ENCODE measurements at places on chromosomes 11 and 22. TPM values are rescaled to one million over a fixed set of nuclear protein-coding genes. Genes with fewer than 3 reads are reported as not detected.

DNA sequence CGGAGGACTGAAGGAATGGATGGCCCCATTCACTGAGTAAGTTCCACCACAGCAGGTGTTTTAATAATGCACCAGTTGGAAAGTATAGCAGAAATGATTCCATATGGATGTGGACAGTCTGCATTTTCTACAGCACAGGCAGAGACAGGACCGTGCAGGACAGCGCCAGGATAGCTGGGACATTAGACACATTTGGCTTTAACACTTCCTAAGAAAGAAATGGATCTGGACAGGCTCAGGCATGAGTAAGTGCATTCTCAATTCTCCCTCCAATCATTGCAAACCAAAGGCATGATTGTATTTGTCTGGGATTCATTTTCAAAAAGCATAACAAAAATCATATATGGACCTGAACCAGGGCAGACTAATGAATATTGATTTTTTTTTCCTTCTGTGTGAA lies 233.0 kb upstream of the POU2AF2 start:
- DNase-seq: no peak

GRCh38 chr22:44698531-44699421 lies 3.2 kb upstream of the PRR5 start:
- no peak for DNase-seq

GRCh38 chr11:17556999-17557398 lies 9.9 kb downstream of the OTOG start:
- DNase-seq: no peak

DNA sequence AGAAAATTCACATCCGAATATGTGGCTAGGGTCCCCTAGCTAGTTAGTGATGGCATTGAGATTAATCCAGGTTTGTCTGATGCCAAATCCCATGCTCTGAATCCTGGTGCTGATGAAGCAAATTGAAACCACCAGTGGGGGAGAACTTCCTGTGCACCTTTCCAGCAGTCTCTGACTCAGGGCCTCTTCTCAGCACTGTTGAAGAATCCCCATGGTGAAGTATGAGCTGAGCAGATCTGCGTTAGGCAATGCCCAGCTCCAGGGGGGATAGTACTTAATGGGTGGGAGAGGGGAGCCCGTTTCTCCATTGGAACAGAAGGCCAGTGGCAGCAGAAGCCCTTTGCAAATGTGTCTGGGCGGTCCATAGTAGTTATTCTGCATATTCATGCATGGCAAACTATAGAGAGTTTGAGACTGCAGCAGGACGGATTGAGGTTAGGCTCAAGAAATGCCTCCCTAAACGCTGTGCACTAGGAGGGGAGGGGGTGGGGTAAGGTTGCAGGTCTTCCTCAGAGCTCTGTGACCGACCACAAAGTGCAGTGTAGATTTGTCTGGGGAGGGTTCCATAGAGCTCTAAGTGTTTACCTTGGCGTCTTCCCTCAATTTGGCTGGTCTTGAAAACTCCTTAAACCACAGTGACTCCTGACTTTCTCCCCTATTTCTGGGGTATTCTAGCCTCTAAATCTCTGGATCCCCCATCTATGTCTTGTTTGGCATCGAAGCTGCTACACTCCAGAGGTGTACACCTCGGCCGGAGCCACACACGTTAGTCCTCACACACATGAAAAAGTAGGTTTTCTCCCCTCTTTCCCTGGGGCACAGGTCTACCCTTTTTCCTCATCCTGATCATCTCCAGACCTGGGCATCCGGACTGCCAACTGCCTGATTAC lies 4.8 kb downstream of the POU2F3 start:
- no peak for DNase-seq

DNA sequence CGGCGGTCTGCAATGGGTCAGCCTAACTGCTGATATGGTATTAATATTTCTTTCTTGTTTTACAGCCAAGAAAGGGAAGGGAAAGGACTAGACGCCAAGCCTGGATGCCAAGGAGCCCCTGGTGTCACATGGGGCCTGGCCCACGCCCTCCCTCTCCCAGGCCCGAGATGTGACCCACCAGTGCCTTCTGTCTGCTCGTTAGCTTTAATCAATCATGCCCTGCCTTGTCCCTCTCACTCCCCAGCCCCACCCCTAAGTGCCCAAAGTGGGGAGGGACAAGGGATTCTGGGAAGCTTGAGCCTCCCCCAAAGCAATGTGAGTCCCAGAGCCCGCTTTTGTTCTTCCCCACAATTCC lies 1.9 kb downstream of the MDK start:
- DNase-seq: no peak

DNA sequence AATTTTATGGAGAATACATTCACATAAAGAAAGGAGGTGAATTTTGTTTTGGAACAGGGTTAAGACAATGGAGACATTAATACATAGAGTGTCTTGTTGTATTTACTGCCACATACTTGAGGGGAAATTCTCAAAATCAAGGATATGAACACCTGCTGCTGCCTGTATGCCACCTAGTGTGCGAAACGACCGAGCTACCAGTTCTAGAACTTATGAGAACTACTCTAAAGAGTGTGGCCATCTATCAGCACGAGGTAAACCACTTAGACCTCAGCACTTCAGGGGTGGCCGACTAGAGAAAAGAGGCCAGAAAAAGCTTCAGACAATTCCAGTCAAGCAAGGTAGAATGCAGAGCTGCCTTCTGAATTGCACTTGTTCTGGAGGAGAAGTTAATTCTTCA lies 1.5 kb upstream of the AGBL2 start:
- no peak for DNase-seq

DNA sequence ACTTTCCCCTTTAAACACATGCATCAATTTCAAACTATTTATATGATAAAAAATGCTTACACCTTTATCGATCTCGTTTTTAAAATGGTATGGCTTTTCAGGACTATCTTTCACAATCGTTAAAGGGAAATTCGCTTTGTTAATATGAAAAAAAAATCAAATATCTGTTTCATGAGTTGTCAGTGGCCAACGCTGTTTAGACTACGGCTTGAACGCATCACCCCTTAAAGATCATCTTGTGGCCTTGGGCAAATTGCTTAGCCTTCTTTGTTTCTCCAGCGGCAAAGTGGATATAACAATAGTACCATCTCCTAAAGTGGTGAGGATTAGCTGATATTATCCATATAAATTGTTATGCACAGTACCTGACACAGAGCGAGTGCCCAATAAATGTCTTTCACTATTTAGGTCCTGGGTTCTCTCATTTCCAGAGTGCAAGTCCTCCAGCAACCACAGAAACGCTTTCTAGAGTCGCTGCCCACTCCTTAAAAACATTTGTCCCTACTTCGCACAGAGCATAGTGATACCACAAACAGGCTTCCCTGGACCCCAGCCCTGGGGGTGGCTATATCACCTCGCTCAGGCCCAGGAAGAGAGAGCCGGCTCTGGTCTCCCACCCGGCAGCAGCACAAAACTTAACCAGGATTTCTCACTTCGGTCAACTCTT lies 904 bp downstream of the SLC35F2 start:
- no peak for DNase-seq

DNA sequence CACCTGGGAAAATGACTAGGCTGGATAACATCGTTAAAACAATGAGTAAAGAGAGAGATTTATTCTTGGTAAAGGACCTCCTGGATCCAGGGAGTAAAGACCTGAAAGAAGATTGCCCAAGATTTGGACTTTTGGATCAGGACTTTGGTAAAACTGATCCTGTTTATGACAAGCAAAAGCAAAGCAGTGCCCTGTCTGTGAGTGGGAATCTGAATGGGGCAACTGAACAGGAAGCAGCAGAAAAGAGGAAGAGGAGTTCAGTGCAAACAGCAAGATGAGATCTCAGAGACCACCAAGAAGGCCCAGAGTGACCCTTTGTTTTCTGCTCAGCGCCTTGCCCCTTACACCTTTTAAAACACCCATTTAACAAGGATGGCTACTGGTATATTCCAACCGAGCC lies 122.0 kb downstream of the VPREB1 start:
- no peak for DNase-seq

GRCh38 chr22:49961005-49961600 lies 531 bp downstream of the PIM3 start:
- DNase-seq: no peak

- peak; percentile 62 for DNase-seq
Observed at GRCh38 chr11:49208006-49208721, at the start of gene FOLH1. TSS of gene FOLH1 (minus strand) at chr11:49208602. CDS start at chr11:49208409, 193 bp downstream.

GRCh38 chr11:114563077-114563476 lies 3.4 kb upstream of the NXPE1 start:
- DNase-seq: no peak

- DNase-seq: no peak
Observed at GRCh38 chr11:27603376-27603990, 96.8 kb downstream of the BDNF start.

GSTT2 gene
- not detected for total RNA-seq

USP2 gene
- 132 TPM for total RNA-seq

SLC16A8 gene
- not detected for total RNA-seq

NRIP3 gene
- total RNA-seq: 0.58 TPM

MRGPRE gene
- total RNA-seq: not detected

ARHGAP20 gene
- total RNA-seq: 0.81 TPM

All from heart left ventricle (tissue), 16 donors.